ENCODE measurements at places on chromosomes 2 and 18.

GRCh38 chr2:10160203-10160955 is 37.8 kb downstream of the RRM2 start:
- DNase-seq = no peak

- no peak for DNase-seq
These were observed 1.4 kb upstream of the LAPTM4A start for GRCh38 chr2:20052861-20053281.

- DNase-seq = no peak
These were observed 755 bp upstream of the ATP9B start for GRCh38 chr18:79068341-79068936.

DNA sequence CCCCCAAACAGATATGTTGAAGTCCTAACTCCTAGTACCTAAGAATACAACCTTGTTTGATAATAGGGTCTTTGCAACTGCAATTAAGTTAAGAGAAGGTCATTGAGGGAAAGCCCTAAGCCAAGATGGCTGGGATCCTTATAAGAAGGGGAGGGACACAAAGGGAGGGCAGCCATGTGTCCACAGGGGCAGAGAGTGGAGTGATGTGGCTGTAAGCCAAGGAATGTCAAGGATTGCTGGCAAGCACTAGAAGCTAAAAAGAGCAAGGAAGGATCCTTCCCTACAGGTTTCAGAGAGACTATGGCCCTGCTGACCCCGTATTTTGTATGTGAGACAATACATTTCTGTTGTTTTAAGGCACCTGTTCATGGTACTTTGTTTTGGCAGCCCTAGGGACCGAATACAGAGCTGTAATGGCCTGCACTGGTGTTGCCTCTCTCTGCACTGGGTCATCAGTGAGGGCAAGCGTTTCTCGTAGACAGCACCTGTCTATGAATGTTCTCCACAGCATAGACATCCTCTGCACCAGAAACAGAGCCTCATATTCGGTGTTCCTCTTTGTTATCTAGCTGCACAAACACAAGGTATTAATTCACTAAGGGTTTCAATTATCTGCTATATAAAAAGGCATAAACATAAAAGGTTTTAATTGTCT is 75.4 kb upstream of the AQP4 start:
- no peak for DNase-seq

GRCh38 chr2:185475914-185476313 is 262.7 kb upstream of the FSIP2 start:
- DNase-seq = no peak

DNA sequence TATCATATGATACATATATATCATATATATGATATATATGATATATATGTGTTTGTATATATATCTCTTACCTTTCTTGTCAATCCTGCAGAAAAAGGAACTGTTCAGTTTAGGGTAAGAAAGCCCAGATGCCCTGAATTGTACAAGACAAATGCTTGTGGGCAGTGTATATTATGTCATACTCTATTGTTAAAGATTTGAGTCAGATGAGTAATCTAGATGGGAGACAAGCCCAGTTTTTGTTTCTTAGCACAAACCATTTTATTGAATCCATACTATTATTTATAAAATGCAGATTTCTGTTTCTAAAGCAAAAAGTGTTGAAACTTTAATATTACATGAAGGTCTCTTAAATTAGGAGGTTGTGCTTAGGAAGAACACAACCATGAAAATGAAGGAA is 90.6 kb downstream of the VRK2 start:
- no peak for DNase-seq

GRCh38 chr2:86788165-86788564 is 2.5 kb downstream of the CD8A start:
- no peak for DNase-seq

DNA sequence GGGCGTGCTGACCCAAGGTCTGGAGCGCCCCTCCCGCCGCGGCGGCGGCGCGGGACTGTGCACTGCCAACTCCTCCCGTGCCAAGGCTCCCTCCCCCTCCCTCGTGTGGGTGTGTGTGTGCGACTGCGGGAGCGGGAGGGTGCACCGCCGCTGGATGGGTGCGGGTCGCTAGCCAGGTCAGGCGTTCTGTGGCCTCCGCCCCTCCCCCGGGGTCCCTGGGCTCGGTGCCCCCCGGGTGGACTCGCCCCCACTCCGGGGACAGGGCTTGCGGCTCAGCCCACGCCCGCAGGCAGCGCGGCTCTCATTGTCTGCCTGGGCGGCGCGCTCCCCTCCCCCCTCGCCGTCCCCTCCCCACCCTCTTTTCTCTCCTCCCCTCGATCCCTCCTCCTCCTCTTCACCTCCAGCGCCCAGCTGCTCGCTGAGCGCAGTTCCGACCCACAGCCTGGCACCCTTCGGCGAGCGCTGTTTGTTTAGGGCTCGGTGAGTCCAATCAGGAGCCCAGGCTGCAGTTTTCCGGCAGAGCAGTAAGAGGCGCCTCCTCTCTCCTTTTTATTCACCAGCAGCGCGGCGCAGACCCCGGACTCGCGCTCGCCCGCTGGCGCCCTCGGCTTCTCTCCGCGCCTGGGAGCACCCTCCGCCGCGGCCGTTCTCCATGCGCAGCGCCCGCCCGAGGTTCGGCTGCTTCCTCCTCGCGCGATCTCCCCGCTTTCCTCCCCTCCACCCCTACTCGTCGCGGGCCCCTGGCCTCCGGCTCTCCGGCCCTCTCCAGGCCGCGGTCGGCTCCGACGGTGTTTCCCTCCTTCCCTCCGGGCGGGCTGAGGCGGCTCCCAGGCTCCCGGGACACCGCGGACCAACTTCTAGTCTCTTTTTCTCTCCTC is at the start of gene GATA6:
Gene GATA6 (plus strand): TSS at position 579 of the 878 bp plus-strand sequence. CDS start 1,556 bp downstream, outside the sequence.
- no peak for DNase-seq

GRCh38 chr2:111662039-111662770 is 221.8 kb downstream of the ANAPC1 start:
- DNase-seq = no peak

GRCh38 chr2:121049950-121050585 is 234.9 kb downstream of the TFCP2L1 start:
- no peak for DNase-seq

DNA sequence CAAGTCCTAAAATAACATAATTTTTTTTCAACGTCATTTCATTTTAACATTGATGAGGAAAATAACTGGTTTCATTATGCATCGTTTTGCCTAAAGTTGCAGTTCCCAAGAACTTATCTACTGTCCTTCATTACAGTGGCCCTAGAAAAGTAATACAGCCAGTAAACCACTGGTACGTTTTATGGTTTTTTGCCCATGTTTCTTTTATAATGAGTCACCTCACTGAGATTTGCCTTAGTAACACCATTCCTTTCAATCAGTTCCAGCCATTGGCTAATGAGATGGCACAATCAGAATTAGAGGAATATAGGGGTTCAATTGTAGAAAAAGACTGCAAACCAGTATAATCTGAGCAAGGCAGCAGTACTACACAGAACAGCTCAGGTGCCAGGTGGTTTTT is 422.6 kb upstream of the LYPD1 start:
- DNase-seq = no peak

DNA sequence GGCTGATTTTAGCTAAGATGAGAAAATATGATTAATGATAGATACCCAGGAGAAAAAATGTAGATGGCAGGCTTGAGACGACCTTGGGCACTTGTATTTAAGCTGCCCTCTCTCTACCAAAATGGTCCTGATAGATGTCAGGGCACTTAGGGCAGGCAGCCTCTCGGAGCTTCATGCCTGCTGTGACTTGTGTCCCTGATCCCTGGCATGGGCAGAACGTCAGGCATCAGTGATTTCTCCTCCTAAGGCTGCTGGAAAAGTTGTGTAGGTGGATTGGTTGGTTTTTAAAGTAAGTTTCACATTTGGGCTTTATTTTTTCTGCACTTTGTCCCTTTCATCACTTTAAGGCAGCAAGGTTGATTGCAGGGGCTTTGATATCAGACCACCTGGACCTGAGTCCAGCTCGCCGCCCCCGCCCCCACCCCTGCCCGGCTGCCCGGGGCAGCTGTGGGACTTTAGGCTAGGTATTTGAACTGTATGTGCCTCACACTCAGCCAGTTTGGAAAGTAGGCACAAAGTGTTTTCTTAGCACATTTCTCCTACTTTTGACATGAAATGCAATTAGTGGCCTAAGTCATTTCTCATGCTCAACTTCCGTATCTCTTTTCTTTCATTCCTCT is 35.0 kb upstream of the SCLY start:
- no peak for DNase-seq

GRCh38 chr2:217822296-217823252 is 180.2 kb downstream of the TNS1 start:
- no peak for DNase-seq

DNA sequence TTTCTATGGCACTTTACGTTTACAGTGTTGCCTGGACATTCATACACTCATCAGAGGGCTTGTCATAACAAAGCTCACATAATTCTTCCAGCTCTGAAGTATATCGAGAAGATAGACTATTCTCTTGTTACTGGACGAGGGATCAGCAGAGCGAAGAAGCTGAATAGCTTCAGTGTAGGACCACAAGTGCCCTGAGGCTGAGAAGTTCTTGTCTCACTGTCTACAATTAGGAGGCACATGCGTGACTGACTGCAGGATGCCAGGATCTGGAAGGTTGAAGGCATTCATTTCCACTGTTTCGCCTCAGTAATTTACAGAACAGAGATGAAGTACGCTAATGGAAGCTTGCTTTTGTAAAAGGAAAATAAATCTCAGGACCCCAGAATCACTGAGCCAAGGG is 9.6 kb downstream of the SH3YL1 start:
- no peak for DNase-seq

DNA sequence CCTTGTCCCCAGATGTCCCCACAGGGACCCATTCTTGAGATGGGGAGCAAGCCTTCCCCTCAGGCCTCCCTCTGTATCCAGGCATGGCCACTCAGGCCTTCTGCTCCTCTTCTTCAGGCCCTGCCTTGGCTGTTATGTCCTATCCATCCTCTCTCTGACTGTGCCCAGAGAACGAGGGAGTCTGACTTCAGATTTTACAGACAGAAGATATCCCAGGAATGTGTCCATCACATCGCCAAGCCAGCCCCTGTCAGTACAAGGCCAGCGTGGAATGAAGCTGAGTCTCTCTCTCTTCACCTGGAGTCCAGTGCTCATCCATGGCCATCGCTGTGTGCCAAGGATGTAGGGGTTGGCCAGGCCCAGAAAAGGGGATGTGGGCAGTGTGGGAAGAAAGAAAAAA is 57.6 kb downstream of the SDC1 start:
- no peak for DNase-seq
